ENCODE measurements at places on chromosomes 5 and 9.
A peak's percentile ranks its signal among the peaks of the same experiment; 100 is the strongest.

DNA sequence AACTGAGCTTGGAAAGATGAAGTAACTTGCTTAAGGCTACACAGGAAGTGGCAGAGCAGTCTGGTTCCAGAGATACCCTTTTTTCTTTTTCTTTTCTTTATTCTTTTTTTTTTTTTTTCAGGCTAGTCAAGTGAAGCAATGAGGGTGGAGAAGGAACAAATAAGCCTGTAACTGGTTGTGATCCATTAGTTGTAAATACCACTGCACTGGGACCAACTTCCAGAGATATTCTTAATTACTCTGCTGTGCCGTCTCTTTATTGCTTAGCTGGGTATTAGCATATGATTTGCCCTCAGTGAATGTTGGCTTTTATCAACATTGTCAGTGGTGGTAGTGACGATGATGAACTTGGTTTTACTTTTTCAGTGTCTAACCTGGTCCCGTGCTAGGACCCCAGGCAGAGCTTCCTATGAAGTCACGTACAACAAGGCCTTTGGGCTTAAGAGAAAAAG is 26.7 kb downstream of the LNPEP start:
- DNase-seq = no peak

GRCh38 chr9:134891053-134891452 is 10.4 kb downstream of the FCN2 start:
- no peak for DNase-seq

DNA sequence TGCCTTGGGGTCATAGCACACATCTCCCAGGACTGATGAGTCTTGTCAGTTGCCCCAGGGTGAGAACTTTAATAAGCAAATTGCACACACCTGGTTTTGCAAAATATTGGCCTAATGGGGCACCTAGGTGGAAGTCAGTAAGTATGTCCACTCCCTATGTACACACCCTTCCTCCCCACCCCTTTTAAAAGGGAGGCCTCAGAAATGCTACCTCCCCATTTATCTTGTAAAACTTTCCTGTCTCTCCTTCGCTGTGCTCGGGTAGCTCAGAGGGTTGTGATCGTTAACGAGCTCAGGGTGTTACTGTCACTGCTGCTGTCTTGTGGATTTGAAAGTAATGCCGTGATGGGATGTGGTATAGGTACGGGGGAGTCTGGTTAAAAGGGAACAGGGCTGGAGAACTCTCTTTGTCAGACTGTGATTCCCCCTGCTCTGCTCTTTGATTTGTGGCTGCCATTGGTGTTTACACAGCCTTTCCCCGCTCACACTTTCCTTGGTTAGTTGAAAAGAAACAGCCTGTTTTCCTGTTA is 26.2 kb downstream of the ZNF462 start:
- DNase-seq = no peak

DNA sequence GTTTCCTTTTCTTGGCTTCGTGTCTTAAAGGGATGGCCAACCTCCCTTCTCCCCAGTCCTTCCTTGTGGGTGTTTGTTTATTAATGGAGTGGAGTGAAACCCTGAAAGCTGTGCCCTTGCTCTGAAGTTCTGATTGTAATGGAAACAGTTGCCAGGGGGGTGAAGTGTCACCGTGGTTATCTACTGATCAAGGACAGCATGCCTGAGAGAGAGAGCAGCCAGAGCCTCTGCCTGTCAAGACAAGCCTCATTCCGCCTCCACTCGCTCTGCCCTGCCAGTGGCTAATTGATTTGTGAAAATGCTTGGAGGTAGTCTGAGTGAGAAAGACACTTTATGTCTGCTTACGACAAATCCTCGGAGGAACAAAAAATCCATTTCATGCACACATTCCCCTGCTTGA is 143.7 kb upstream of the SLC30A5 start:
- DNase-seq = no peak

GRCh38 chr5:2134543-2135292 is 252.0 kb upstream of the IRX4 start:
- no peak for DNase-seq

GRCh38 chr9:117882171-117882570 is 178.0 kb downstream of the TLR4 start:
- no peak for DNase-seq

DNA sequence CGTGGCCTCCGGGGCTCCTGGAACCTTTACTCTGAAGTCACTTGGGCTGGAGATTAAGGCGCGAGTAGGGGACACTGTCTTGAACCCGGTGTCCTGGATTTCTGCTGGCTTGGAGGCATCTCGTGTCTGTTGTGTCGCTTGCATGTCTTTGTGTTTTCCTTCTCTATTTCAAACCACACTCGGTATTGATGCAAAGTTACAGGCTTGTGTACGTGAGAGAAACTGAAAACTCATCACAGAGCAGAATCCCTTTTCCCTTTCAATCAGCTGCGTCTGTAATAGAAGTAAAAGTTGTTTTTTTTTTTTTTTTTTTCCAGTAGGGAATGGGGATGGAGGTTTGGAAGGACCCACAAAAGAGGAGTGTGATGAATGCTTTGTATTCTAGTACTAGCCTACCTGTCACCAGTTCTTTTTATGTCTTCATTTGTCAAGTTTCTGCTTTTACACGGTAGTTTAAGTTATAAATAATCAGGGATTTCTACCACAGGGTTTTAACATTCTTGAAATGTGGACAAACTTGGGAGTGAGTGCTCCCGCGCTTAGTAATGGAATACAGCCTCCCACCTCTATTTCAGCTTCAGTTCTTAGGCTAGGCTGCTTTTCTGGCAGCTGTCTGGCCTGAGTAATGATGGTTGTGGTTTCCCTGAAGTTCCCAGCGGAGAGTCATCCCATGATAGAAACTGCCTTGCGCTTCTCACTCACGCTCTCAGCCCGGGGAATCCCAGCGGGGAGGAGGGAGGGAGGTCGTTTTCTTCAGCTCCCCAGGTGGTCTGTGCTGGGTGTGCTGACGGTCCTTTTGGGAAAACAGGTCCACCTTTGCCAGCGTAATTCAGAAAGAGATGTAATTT is 763 bp downstream of the TJP2 start:
- no peak for DNase-seq

GRCh38 chr5:61347080-61347479 is 15.0 kb downstream of the ZSWIM6 start:
- no peak for DNase-seq

DNA sequence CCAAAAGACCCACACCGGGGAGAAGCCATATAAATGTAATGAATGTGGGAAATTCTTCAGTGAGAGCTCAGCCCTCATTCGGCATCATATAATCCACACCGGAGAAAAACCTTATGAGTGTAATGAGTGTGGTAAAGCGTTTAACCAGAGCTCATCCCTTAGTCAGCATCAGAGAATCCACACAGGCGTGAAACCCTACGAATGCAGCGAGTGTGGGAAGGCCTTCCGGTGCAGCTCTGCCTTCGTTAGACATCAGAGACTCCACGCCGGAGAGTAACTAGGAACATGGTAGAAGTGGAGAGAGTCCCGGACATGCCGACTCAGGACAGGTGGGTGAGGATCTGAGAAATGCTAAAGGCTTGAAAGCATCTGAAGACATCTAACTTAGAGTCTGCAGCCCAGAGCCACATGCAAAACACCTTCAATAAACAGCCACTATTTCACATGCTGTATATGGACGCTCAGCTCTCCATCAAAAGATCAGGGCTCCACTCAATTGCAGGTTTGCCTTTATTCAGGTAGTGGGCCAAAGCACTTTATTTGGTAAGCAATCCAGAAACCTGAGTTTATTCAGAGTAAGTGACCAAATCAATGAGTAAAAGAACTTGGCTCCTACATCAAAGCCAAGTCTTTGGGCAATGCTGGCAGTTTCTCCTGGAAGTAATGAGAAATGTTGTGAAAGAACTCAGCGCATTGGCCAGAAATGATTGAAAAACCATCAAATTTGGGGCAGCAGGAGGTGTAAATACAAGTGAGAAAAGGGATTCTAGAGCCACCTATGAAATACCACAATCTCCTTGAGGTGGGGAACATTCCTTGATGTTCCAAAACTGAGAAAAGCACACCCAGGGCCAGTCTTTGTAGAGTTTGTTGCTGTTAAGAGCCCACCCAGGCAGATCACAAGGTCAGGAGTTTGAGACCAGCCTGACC is 6.0 kb downstream of the RPL12 start:
- DNase-seq = no peak

DNA sequence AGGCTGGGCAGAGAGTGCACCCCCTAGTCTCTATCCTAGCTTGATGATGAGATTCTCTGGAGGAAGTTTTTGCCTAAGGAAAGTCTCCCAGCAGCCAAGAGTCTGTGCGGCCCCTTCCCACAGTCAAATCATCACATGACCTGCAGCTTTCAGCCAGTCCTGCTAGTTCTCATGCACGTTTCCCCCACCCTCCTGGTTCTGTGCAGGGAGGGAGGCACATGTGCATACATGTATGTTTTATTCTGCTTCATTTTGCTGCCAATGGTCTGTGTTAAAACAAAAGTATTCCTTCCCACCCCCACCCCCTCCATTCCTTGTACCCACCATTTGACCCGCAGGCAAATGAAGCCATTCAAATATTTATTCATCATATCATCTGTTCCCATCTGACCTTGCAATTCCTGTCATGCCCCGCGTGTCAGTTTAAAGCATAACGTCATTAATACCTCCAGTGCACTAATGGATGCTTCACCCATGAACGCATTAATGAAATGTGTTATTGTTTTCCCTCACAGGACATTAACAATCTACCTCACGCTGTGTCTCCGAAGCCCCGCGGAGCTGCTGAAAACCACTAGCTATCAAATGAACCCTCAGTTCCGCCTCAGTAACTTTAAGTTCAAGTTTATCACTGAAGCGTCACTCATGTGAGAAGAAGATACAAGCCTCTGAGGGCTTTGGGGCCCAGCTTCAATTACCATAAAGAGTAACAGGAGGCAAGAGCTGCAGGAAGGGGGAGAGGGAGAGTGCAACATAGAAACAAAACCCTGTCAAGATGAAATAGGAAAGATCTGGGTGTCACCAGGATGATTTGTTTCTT is 139.6 kb downstream of the RASEF start:
- no peak for DNase-seq

DNA sequence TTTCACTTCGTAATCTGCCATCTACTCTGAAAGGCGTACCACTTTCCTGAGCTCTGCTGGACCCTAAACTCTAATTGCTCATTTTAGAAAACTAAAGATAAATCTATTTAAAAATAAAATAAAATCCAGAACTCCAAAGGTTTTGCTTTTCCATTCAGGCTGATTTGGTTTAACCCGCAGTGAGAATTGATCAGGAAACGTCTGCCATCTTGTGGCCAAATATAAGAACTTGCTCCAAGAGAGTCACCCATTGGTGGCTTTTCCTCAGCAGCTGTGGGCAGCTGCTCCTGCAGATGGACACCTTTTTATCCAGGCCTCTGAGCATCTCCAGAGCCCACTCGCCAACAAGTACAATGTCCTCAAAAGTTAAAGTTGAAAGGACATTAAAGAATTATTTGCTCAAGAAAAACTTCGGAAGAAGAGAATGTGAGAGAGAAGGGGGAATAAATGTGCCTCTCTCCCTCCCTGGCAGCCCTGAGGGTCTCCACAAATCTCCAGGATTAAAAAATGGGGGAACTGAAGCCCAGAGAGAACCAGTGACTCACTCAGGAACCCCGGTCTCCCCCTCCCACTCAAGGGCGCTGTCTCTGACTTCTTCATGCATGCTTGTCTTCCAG is 4.1 kb downstream of the SAXO1 start:
- peak; percentile 72 for DNase-seq

DNA sequence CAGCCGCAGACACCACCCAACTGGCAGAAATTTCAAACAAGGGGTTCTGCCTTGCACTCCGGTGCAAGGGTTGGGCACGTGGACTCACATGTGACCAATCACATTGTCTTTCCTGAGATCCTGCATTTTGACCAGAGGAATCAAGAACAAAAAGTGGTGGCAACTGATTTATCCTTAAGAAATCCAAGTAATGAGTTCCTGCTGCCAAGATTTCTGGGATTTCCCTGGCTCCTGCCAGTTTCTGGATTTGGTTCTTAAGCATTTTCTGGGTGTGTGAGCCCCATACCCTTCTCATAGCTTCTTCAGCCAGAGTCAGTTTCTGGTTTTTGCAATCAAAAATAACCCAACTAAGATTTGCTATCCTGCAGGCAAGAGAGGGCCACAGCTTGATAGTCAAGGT is 17.4 kb upstream of the KCNIP1 start:
- DNase-seq = no peak

- no peak for DNase-seq
These were observed 61.8 kb upstream of the TBC1D2 start for GRCh38 chr9:98317134-98317857.

DNA sequence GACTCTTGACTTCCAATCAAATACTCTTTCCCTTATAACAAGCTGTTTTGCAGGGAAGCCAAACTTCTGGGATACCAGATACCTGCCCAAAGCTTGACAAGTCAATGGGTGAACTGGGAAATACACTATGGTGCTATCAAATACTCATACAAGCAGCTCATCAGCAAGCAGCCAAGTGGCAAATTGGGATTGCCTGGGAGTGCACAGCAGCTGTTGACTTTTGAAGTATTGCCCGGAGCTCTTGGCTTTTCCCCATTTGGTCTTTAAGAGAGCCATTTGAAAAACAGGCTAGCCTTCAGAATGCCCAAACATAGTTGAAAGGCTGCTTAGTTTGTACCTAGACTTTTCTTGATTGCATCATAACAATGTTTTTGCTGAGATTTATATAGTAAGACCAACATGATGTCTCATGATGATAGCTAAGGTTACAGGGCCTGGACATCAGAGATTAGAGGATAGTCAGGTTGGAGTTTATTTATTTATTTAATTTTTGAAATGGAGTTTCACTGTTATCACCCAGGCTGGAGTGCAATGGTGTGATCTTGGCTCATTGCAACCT is 210.1 kb upstream of the ZNF608 start:
- DNase-seq = no peak

DNA sequence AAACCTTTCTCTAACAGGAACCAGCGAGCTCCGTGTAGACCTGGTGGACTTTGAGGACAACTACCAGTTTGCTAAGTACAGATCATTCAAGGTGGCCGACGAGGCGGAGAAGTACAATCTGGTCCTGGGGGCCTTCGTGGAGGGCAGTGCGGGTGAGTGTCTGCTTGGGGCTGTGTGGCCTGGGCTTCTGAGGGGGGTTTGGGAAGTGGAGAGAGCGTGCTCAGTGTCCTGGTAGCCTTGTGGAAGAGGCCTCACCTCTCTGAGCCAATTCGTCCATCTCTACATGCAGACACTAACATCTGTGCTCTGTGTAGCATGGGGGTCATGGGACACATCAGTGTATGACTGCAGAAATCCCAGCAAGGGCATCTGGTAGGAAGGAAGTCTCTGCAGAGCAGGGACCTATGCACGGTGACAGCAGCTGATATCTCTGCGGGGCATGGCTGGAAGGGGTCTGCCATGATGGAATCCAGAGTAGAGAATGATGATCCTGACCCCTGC is 5.9 kb downstream of the FCN2 start:
- DNase-seq = no peak
